ENCODE measurements at places on chromosomes 3 and 15.
A peak's percentile ranks its signal among the peaks of the same experiment; 100 is the strongest.

DNA sequence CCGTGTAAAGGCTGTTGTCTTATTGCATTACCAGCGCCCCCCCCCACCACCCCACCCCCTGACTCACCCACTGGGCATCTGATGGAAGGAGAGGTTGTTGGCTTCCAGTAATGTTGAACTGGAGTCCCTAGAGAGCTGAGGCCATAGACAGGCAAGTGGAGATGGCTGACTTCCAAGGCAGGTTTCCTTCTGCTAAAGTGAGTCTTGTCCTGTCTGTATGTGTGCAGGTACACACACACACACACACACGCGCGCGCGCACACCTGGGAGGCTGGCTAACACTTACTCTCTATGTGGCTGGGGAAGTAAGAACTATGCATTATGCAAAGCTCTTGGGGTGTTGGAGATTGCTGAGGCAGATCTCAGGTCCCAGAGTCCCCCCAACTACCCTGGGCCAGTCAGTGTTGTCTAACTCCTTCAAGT, 1.6 kb upstream of the KY start:
- no peak for DNase-seq

DNA sequence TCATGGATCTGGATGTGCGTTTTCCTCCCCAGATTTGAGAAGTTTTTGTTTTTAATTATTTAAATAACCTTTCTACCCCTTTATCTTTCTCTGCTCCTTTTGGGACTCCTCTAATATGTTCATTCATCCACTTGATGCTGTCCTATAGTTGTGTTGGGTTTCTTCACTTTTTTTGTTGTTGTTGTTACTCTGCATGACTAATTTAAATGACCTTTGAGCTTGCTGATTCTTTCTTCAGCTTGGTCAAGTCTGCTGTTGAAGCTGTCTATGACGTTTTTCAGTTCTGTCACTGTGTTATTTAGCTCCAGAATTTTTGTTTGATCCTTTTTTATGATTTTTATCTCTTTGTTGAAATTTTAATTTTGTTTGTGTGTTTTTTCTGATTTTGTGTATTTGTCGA, 463.6 kb upstream of the ALCAM start:
- DNase-seq, result no peak

DNA sequence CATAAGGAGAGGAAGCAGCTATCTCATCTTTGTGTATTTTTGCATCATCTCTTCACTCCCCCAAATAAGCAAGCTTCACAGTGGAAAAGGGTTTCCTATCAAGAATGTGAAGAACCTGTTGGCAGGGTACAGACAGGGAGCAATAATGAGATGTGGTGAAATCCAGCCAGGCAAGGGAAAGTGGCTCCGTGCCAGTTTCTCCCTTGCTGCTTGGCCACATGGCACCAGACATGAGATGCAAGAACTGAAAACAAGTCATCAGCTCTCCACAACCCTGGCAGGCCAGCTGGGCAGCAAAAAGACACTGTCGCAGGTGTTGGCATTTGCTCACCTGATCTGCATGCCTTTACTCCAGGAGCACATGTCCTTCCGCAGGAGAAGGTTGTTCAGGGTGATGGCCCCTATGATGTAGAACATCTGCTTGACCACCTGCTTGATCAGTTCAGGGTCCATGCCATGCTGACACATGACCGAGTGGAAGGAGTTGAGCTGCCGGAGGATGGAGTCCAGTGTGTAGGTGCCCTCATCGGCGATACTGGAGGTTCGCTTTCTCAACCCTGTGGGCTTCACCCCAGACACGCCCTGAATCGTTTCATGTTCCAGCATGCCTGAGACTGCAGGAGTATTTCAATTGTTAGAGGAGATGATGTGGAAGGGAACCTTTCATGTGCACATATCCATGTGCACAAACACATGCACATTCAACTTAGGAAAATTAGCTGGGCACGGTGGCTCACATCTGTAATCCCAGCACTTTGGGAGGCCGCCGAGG, 23.3 kb upstream of the MYO5C start:
- no peak for DNase-seq

GRCh38 chr3:25097023-25097422, 331.0 kb upstream of the RARB start:
- DNase-seq, result no peak

- no peak for DNase-seq
These were observed 144.7 kb upstream of the IQSEC1 start for GRCh38 chr3:13217736-13218540.

GRCh38 chr15:63380151-63380807, 1.4 kb downstream of the CA12 start:
- DNase-seq, result no peak

GRCh38 chr3:105764378-105765307, 104.2 kb downstream of the CBLB start:
- no peak for DNase-seq

GRCh38 chr15:100018191-100018590, 285.0 kb upstream of the LYSMD4 start:
- no peak for DNase-seq

GRCh38 chr15:90465930-90466567, 63.7 kb upstream of the CRTC3 start:
- no peak for DNase-seq

DNA sequence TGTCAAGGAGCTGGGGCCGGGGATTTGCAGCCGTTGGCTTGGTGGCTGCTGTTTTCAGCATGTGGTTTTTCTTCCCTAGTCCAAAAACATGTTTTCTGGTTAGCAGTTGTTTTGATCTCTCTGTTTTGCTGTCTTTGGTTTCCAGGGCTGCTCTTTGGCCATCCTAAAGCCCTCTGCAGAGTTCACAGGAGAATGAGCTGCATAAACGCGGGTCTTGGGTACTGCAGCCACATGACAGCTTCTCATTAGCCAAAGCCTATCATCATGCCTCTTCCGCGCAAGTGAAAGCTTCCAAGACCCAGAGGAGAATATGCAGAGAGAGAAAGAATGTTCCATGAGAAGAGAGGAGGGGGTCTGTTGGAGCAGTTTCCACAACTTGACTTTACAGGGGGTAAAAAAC, 138.5 kb downstream of the NTRK3 start:
- no peak for DNase-seq

- no peak for DNase-seq
These were observed 235.1 kb upstream of the CCDC54 start for GRCh38 chr3:107142171-107142570.

GRCh38 chr3:159919873-159920272, 68.8 kb upstream of the IL12A start:
- no peak for DNase-seq

DNA sequence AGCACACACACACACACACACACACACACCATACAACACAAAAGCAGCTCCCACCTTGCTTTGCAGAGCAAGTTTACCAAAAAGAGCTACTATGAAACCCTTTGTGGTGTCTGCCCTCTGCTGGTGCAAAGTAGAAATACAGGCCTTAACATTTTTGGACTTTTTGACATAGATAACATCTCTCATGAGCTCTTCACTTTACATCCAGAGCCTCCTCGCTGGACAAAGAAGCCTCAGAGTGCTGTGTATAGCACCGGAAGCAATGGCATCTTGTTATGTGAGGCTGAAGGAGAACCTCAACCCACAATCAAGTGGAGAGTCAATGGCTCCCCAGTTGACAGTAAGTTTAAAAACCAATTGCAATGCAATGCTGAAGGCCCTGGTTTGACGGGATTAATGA, 157.9 kb downstream of the CHL1 start:
- peak; percentile 29 for DNase-seq

DNA sequence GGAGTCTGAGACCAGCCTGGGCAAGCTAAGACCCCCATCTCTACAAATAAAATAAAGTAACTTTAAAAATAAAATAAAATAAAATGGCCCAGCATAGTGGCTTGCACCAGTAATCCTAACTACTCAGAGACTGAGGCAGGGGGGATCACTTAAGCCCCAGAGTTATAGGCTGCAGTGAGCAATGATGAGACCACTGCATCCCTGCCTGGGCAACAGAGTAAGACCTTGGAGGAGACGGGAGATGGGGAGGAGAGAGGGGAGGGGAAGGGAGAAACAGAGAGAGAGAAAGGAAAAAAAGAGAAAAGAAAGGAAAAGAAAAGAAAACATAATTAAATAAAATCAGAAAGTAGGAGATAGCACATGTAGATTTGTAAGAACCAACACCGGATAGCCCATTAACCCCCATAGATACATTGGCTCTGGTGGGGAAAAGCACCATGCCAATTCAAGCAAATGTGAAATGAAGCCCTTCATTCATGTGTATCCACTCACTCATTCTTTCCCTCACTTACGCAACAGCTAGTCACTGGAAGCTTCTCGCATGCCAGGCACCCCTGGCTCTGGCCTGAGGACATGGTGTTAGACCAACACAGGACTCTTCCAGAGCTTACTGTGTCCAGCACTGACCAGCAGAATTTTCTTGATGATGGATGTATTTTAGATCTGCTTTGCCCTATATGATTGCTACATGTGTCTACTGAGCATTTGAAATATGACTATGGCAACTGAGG, 183.2 kb downstream of the MAGI1 start:
- no peak for DNase-seq

DNA sequence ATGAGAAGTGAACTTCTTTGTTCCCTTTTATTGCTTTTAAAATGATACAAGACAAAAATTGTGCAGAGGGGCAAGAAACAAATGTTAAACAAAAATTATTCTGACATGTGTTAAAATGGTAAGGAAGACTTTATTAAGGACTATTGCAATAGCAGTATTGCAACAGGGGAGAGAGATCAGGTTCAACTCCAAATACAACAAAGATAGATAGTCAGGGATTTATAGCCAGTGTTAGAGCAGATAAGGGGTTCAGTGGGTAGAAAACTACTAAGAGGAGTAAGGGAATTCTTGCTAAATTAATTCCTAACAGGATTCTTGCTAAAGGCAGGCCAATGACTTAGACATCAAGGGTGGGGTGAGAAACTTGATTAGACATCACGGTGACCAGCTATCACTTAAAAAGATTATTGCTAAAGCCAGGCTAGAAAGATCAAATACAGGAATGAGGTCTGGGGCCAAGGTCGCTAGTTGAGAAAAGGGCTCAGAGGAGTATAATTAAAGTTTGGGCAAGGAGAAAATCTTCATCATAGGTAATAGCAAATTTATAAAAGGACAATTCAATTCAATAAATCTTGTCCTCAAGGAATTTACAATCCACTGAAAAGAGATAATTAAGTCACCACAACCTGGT, 81.5 kb downstream of the FHIT start:
- DNase-seq, result no peak

- no peak for DNase-seq
These were observed 505.4 kb downstream of the ZIC1 start for GRCh38 chr3:147914532-147914931.

- DNase-seq, result no peak
These were observed 262.6 kb downstream of the MECOM start for GRCh38 chr3:169400874-169401273.

- no peak for DNase-seq
These were observed 1005.2 kb upstream of the CADM2 start for GRCh38 chr3:83953417-83954089.

DNA sequence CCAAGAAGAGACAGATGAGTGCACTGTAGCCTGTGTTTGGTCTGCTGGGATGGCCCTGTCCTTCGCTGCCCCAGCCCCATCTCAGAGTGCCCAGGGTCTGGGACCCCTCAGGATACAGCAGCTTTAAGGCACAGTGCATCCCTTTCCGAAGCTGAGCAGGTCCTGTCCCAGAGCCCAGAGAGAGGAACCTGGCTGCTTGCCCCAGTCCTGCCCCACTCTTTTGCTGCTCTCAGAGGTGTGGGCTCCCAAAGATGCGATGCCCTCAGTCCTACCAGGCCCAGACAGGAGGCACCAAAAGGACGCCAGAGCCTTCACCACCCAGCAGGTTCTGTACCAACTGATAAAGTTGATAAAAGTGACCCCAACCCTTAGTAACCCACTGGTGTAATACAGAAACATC, 8.2 kb downstream of the PLCD1 start:
- DNase-seq, result no peak

GRCh38 chr15:32125595-32125994, 95.3 kb downstream of the CHRNA7 start:
- no peak for DNase-seq

GRCh38 chr3:176174060-176174459, 1023.2 kb downstream of the TBL1XR1 start:
- no peak for DNase-seq

DNA sequence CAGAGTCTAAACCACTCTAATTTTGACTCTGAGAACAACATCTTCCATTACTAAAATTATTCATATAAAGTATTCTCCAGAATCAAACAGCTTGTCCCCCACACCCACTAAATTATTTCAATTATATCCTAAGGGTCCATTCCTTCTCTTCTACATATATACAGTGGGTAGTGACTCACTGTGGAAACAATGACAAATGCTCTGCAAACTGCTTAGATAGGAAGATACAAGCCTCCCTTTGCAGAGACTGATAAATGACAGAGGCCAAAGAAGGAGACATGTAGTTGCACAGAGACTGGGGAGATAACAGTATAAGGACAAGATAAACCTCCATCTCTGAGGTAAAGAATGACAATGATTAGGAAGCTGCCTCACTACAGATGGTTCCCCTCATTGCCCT, 1087.4 kb downstream of the AGBL1 start:
- no peak for DNase-seq

DNA sequence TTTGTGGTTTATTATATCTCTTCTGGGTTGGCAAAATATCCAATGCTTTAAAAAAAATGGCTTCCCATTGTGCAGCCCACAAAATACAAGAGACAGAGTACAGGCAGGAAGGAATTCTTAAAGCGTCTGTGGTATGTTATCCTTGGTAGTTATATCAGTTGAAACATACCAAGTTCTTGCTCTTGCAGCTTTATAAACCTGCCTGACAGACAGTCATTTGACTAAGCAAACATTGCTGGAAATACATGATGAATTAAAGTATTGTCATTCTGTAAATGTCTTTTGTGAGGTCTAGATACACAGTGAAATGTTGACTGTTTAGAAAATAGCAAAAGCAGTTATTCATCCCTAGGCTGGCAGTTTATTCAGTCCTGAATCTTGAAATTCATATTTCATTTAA, 44.8 kb upstream of the MAP3K13 start:
- no peak for DNase-seq

GRCh38 chr3:67937498-67938118, 283.2 kb upstream of the SUCLG2 start:
- no peak for DNase-seq

DNA sequence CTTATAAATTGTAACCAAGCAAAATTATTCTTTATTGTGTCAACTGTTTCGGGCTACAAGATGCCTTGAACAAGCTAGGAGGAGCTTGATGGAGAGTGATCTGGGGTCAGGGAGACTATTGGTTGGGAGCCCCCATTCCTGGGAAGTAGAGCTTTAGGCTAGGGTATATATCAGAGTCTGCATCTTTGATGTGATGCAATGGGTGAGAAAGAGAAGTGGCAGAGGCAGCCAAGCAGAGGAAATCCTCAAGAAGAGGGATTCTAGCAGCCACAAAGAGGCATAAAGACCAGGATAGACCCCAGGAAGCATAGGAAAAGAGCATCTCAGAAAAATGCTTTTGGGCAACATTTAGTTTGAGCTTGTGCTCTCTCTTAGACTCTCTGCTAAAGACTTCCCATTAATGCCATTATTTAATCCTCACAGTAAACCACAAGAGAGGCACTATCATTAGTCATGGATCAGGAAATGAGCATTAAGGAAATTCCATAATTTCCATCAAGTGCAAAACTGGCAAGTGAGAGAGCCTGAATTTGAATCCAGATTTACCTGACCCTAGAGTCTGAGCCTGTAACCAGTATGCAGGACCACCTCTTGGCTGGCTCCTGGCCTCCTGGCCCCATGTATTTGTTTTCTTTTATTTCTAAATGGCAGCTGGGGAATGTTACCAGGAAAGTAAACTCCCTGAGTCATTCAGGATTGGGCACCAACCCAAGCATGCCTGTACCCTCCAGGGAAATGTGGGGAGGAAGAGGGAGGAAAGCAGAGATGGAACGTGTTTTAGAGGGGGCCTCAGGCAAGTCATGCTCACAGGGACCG, 118.7 kb downstream of the RPL22L1 start:
- DNase-seq, result peak; percentile 63

- no peak for DNase-seq
These were observed 254.5 kb downstream of the FAM43A start for GRCh38 chr3:194939949-194940770.
